ENCODE measurements at places on chromosomes 12 and 14.

DNA sequence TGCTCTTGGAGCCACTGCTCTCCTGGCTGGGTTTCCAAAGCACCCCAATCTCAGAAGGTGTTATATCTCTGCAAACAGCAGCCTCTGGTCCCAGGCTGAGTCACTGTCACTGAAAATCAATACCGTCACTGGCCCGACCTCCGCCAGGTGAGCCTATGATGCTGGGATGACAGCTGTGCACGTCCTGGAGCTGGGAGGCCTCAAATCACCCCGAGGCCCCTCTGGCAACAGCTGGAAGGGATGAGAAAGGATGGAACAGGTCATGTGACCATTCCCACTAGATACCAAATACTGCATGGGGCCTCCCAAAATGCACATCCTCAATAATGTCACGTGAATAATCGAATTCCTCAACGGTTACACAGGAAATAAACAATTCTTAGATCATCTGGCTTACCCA lies 190.8 kb downstream of the TTC7B start:
- DNase-seq, result no peak

DNA sequence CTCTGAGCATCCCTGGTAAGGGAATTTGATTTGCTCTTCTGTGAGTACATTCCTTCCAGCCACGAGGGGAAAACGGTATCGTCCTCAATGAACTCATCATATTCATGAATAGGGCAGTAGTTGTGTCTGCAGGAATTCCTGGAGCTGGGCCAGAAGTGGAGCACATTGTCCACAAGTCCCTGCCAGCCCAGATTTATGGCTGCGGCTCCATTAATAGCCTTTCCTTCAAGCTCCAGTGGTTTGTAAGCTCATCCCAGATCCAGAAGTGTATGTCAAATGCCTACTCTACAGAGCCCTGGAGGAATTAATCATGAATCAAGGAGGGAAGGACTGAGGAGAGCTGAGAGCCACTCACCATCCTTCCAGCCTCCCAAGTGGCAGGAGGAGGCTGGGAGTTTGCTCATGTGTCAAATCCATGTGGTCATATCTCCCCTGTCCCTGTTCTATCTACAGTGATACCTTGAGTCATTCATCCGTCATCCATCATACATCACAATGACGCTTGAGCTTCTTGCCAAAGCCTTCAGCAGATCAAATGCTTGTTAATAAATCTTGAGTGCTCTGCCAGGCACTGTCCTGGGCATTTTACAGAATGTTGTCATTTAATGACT lies 65.5 kb downstream of the SVOP start:
- no peak for DNase-seq

- DNase-seq, result no peak
Observed at GRCh38 chr12:95766356-95767019, 24.1 kb downstream of the NTN4 start.

DNA sequence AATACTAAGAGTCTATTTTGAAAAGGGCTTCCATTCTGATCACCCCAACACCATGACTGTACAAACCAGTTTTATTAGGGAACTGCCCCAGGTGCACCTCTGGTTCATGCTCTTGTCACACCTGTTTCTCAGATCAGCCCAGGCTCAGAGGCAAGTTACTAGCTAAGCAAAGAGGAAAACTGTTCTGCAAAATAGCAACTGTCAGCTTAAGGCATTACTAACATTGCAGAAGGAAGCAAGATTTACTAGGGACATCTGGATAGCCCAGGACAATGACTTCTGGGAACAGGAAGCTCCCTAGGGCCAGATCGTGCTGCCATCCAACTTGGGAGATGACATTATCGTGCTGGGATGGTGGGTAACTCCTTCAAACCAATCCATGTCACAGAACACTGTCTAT lies 30.1 kb downstream of the ANAPC7 start:
- DNase-seq, result no peak

DNA sequence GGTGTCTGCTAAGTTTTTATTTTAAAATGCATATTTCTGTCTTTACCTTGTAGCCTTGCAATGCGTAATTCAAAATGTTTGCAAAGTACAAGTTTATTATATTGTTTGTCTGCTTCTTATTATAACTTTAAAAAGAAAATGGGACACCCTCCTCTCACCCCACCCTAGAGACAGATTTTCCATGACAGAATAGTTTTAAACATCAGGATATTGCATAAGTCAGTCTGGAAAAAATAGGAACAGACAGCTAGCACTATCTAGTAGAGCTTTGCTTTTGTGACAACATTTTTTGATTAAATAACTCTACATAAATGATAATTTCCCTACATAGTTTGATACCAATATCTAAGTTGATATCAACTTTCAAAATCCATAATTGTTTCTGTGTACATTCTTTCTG lies 71.3 kb downstream of the PDE3A start:
- no peak for DNase-seq

- DNase-seq, result peak; percentile 3
Observed at GRCh38 chr12:6416596-6416995, 28.2 kb upstream of the CD27 start.

GRCh38 chr14:46322730-46323403 lies 328.7 kb downstream of the RPL10L start:
- DNase-seq, result no peak

DNA sequence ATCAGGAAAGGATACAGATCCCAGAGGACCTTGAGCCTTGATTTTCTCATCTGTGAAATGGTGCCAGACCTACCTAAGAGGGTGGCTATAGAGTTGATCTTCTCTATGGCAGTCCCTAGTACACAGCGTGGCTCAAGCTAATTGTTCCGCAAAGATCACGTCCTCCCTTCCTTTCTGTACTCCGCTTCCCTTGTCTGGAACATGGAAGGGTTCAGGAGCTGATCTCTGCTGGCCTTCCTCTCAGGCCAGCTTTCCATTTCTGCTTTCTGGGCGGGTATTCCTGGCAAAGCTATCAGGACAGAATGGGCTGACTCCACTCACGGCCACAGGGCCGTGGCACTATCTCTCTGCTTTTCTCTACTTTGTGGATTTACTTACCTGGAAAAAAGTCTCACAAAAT lies 6.5 kb downstream of the CAMKK2 start:
- no peak for DNase-seq

- DNase-seq, result no peak
Observed at GRCh38 chr12:96392397-96392796, 7.8 kb downstream of the CDK17 start.

GRCh38 chr12:26651566-26652188 lies 181.3 kb downstream of the ITPR2 start:
- DNase-seq, result peak; percentile 81

DNA sequence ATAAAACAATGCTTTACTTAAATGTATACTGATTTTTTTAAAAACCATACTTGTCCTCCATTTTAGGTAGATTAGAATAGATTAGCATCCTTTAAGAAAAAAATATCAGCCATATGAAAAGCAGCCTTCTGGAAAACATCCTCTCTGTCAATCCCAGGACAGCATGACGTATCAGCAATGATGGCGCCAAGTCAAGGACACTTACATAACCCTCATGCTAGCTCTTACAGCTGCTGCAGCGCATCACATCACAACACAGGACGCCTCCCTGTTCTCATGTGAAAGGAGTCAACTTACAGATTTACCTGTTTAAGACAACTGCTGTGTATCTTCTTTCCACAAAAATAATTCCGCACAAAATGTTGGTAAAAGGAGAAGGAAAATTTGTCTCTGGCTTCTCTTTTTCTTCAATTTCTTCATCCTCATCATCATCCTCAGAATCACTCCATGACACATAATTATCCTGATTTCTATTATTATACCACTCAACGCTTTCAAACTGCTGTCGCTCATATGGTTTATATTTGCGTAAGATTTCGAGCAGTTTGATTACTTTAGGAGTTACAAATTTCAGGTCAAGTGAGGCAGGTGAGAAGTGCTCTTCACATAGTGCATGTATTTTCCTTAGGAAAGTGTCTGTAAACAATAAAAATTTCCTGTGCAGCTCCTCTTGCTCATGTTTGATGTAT lies 33.3 kb downstream of the DICER1 start:
- peak; percentile 48 for DNase-seq

GRCh38 chr12:92034858-92035401 lies 110.7 kb downstream of the BTG1 start:
- peak; percentile 14 for DNase-seq

DNA sequence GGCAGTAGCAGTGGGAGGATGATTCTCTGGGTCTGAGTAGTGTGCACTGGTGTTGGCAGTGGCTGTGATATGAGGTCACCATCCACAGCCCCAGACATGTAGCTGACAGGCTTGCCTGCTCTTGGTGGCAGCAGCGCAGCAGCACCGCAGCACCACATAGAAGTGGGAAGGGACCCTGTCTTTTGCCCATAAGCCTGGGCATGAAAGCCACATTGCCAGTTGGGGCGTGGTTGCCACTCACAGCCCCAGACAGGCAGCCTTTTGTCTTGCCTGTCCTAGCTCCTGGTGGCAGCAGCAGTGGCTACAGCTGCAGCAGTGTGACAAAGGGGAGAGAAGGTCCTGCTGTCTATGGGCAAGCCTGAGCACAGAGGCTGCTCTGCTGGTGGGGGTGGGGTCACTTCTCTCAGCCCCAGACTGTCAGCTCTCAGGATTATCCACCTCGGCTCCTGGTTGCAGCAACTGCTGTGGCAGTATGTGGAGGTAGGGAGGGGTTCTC lies 71.5 kb downstream of the BRMS1L start:
- DNase-seq, result peak; percentile 81

DNA sequence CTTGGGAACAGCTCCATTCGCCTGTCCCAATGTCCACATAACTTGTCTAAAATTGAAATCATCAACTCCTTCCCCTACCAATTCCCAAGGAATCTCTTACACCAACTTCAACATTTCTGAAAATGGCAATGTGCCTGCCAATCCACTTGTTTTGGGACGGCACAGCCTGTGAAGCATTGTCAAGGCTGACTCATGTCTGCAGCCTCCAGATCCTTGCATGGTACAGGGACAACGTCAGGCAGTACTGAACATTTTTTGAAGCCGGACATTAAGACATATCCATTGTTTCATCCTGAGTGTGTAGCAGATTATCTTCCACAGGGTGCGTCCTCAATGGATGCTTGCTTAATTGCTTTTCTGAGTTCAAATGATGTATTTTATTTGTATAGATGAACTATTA lies 794.1 kb downstream of the BCL11B start:
- no peak for DNase-seq

DNA sequence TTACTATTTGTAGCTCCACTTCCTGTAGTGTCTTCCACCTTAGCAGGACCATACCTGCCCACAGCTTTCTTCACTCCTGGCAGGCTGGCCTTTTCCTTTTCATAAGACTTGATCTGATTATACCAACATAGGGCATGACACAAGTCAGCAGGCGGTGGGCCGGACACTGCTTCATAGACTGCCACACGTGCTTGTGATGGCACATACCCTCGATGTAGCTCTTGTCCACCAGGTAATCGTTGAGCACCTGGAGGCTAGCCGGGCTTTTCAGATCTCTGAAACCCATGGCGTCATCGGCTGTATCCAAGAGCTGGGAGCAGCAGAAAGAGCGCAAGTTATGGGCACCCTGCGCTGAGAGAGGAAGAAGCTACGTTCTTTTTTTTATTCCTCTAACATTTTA lies 53.7 kb upstream of the TMEM263 start:
- DNase-seq, result no peak

GRCh38 chr14:21097636-21098075 lies 799 bp downstream of the ZNF219 start:
- no peak for DNase-seq

DNA sequence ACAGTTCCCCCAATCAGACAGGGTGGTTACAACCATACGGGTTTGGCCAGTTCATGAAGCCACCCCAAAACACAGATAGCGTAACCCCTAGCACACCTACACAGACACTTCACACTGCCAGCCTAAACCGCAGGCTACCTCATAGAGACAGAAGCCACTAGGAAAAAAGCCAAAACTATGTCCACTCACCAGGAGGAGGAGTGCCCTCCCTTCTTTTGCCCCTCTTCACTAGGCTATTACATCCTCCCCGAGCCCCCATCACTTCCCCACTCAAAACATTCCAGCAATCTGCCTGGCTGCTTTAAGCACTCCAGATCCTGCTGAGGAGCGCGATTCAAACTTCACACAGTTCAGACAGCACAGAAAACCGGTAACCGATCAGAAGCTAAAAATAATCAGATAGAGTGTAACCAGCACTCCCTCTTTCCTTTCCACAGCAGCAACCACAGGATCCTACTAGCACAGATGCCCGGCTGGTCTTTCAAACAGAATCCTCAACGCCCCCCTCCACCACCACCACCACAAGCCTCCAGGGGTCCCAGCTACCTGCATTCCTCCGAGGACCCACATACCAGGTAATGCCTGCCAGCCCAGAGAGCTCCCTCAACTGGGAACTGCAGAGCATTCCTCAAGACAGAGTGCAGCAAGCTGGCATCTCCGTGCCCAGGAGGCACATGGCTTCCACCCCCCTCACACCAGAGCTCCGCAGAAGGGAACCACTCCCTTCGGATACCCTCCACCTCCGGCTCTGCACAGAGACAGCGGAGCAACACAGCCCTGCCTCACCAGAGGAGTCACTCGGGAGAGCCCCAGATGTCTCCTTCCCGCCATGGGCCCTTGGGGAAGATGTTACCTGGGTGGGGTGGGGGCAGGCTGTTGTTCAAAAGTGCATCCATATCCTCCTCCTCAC lies 1.5 kb downstream of the CHD4 start:
- DNase-seq, result no peak
